ENCODE measurements at places on chromosomes 2 and 18.

- no peak for DNase-seq
Measured at GRCh38 chr18:8681196-8681595, 24.2 kb upstream of the MTCL1 start.

DNA sequence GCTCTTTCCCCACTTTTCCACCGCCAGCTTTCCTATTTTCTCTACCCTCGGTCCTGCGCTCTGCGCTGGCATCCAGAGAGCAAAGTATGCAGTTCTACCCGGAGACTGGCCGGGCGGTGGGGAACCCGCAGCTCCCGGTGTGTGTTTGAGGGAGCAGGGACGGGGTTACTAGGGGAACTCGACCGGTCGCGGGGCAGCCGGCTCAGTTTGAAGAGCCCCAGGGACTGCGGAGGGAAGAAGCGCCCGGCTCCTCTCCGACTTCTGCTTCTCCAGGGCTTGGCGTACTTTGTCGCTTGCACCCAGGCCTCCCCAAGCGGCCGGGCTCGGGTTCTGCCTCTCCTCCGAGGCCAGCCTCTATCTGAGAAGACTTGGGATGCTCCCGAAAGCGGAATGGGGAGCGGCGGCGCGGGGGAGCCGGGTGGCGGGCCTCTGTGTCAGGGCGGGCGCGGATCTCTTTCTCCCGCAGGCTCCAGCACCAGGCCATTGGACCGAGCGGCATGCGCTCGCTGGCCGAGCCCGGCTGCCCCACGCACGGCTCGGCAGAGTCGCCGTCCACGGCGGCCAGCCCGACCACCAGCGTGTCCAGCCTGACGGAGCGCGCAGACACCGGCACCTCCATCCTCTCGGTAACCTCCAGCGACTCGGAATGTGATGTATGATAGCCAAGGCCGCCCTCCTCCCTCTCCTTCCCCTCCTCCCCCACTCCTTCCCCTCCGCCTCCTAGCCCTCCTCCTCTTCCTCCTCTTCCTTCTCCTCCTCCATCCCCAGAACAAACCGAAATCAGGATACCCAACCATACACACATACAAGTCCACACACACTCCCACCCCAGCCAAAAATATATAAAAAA lies 2.8 kb downstream of the SIX3 start:
- no peak for DNase-seq

DNA sequence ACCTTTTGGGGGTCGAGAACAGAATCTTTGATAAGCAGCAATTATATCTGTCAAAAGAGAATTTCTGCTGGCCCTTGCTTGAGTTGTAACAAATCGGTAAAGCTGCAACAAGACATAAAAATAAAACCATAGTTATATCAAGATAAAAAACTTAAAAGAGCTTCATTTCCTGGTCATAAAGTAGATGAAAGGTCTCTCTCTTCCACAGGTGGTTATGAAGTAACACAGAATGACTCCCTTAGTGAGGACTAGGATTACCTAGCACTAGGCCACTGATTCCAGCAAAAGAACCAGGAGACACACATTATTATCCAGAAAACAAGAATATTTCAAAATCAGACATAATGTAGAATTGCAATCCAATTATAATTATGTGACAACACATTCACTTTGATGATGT lies 5.4 kb downstream of the AFG3L2 start:
- no peak for DNase-seq

DNA sequence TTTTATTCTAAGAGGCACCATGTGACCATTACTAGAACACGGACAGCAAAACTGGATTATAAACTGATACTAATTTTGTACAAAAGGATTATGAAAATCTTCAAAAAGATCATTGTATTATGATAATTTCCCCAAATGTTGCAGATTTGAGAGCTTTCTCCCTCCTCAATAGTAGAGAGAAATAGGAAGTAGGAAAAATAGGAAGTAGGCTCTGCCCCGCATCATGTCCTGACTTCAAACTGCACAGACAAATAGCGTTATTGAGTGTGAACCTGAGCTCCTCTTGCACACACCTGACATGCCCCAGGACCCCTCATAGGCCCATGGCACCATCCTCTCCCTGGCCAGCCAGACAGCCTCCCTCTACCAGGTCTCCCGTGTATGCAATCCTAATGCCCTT lies 25.4 kb downstream of the CHRNA1 start:
- DNase-seq, result no peak

GRCh38 chr2:188813315-188813714 lies 160.9 kb upstream of the COL3A1 start:
- no peak for DNase-seq

- DNase-seq, result no peak
Measured at GRCh38 chr2:46306330-46306751, 9.1 kb downstream of the EPAS1 start.

DNA sequence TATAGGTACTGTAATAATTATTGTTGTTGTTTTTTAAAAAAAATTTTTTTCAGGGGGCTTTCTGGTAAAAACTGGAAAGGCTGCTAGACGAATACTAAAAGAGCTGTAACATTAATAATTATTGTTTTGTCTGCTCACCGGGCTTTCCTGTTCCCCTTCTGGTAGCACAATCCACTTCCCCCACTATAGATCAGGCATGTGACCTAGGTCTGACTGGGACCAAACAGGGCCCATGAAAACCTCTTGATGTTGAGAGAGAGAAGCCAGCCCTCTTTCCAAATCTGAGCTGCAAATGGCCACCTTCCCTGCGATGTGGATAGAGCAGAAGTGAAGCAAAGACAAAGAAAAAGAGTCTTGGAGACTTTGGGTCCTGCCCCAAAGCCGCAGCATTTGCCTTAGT lies 23.4 kb downstream of the SH2D6 start:
- peak; percentile 39 for DNase-seq

DNA sequence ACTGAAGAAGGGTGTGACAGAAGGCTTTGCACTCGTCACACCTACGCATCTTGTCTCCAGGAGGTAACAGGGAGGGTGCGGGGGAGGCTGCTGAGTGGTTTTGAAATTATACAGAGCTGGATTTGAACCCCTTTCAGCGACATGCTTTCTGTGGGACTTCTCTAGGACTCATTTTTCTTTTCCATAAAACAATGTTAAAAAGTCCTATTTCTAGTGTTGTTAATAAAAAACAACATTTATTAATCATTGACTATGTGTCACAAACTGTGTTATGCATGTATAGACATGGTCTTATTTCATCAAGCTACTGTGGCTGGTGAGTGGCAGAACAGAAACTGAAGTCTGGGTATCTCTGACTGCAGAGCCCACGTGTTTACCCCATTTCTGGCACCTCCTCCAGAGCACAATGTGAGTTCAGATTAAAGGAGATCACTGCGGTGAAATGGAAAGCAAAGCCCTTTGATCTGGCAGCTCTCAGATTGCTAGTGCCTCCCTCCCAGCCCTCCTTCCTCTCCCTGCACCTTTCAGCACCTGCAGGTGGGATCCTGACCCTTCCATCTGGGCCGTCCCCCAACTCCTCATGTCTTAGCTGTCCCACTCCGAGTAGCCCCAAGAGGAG lies 315.5 kb upstream of the MYT1L start:
- no peak for DNase-seq

- peak; percentile 43 for DNase-seq
Measured at GRCh38 chr2:27370816-27371620, 602 bp downstream of the SNX17 start.

DNA sequence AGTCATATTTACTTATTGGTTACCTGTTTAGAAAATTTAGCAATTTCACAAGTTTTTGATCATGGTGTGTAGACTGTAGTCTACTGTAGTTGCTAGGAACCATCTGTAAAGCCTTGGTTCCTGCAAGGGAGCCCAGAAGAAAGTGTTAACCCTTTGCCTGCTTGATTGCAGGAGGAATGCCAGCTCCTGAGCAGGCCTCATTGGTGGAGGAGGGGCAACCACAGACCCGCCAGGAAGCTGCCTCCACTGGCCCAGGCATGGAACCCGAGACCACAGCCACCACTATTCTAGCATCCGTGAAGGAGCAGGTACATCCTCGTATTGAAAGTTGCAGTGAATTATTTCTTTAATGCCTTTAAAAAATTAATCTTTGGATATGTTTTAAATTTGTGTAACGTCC lies 76.3 kb downstream of the PKP4 start:
- DNase-seq, result no peak

DNA sequence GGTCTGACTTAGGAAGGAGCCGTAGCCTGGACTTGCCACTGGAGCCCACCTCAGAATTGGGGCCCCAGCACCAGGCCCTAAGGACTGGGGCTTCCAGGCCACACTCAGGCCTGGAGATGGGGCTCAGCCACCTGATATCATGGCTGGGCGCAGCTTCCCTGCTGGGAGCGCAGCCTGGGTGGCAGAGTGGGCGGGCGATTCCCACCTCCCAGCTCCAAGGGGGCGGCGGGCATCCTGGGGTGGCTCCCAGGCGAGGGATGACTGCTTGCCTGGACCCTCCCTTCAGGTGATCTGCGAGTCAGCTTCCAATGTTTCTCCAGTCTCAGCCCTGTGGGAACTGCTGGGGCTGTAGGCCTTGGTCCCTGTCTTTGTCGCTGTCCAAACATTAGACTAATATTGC lies 20.1 kb downstream of the GPR35 start:
- DNase-seq, result no peak

DNA sequence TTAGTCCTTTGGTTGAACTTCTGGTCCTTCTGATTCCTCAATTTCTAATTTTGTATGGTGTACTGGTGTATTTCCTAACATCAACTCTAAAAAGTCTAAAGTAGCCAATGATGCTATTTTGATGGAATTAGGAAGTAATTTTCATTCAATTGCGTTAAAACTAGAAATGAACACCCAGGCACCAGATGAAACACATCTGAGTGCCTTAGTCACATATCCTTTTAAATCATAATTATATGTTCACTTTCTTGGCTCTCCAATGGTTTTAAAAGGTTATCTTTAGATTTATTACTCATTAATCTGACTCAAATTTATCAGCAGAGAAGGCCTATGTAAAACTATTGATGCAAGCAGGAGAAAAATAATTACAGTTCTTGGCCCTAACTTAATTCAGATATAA lies 119.7 kb downstream of the GAREM1 start:
- no peak for DNase-seq

- DNase-seq, result no peak
Measured at GRCh38 chr2:64763126-64763525, 109.4 kb upstream of the SERTAD2 start.

GRCh38 chr2:102041351-102041750 lies 49.6 kb downstream of the IL1R2 start:
- no peak for DNase-seq

- no peak for DNase-seq
Measured at GRCh38 chr2:10883801-10884478, 27.8 kb upstream of the KCNF1 start.

- no peak for DNase-seq
Measured at GRCh38 chr2:238502088-238502810, 75.5 kb downstream of the ASB1 start.

GRCh38 chr18:25658476-25658875 lies 306.5 kb upstream of the ZNF521 start:
- peak; percentile 49 for DNase-seq

DNA sequence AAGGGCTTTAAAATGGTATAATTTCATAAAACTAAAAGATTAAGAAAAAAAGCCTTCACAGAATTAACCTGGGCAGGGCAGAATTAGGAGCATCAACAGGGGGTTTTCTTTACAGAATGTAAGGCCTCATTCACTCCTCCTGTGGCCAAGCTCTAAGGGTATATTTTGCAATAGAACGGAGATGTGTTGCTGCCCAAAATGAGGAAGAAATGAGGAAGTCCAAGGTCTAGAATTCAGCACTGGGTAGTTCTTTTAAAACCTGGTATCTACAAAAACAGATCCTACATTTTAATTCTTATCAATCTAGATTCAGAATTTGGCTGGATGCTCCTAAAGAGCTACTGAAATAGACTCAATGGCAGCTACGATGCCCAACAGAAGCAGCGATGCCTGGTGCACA lies 101.8 kb downstream of the AKAIN1 start:
- no peak for DNase-seq

DNA sequence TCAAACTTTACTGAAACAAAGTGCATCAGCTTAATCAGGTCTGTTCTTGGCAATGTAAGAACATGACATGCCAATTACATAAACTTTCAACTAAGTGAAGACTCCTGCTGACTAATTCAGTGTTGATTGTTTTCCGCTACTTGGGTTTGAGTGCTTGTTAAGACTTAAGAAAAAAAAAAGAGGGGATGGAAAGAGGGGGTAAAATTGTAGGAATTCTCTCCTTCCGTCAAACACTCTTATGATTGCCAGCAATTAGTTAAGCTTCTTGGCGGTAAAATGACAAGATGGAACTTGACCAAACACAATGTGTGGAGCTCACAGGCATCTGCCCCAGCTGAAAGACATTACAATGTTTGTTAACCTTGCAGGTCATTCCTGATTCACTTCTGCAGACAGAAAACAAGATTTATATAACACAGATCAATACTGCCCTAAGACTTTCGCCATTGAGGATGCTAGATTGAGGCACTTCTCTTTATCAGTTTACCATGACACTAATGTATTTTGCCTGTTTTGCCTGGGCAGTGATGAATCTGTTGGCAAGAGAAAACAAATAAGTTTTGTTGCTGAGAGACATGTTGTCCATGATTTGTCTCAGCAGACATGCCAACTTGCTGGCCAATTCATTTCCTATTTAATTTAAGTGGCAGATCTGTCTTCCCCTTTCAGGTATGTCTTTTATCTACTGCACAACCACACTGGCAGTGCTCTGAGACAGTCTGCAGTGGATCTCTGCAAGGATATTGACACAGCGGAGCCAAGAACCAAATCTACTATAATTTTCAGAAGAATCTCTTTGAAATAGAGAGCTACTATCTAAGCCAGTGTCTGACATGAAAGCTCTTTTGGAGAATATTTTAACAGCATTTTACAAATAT lies 410.0 kb upstream of the KCNH7 start:
- no peak for DNase-seq

- no peak for DNase-seq
Measured at GRCh38 chr2:49934481-49934880, 780.2 kb upstream of the FSHR start.

DNA sequence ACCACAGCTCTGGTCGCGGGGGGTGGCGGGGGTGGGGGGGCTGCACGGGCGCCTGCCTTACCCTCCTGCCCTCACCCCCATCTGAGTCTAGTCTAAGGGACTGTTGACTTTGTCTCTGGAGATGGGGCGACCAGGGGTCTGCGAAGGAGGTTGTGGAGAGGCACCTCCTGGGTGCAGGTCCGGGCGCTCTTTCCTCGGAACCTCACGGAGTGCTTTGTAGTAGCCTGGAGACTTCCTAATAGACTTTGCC lies 141.3 kb downstream of the MEIS1 start:
- no peak for DNase-seq

- no peak for DNase-seq
Measured at GRCh38 chr2:225083276-225083675, 41.0 kb upstream of the DOCK10 start.

- no peak for DNase-seq
Measured at GRCh38 chr2:45892757-45893156, 241.3 kb downstream of the PRKCE start.

DNA sequence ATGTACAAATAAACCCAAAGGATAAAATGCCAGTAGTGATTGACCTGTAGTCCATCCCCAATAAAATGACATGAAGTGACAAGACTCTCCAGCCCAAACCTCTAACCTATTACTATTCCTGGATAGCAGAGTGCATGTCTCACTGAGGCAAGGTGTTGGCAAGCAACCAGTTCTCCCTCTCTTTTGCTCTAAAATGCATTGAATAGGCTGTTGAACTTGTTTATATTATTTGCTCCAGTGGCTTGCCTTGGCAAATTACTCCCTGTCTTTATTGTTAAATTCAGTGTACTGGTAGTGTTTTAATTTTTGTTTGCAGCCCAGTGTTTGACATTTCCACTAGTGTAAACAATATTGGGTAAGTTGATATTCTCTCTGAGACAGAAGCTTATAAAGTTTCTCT lies 70.5 kb downstream of the CSRNP3 start:
- DNase-seq, result no peak

Data from SK-MEL-5 (cell line).